NCI-H2029 (cell line): ENCODE measurements at places on chromosomes 6 and 20.
A peak's percentile ranks its signal among the peaks of the same experiment; 100 is the strongest.

DNA sequence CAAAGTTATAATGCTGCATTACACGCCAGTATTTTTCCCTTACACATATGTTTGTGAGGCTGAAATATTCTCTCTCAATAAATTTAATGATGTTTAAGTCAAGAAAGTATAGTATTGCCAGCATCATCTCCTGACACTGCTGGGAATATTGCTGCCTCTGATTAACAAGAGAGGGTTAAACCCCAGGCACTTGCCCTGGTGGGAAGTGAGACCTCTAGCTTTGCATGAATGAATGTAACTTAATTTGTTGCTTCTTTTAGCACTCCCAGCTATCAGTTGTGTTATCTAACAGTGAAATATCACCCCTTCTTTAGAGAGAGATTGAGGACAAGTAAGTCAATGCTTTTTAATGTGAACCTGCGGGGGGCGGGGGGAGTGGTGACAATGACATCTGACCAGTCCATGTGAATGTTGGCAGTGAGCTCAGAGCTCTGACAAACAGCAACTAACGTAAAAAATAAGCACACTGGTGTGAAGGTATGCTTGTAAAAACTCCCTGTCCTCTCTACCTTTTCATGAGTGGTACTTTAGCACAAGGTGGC is 9.8 kb downstream of the FOXA2 start:
- DNase-seq, result no peak

GRCh38 chr6:169845426-169846285 is 94.2 kb downstream of the ERMARD start:
- no peak for DNase-seq

DNA sequence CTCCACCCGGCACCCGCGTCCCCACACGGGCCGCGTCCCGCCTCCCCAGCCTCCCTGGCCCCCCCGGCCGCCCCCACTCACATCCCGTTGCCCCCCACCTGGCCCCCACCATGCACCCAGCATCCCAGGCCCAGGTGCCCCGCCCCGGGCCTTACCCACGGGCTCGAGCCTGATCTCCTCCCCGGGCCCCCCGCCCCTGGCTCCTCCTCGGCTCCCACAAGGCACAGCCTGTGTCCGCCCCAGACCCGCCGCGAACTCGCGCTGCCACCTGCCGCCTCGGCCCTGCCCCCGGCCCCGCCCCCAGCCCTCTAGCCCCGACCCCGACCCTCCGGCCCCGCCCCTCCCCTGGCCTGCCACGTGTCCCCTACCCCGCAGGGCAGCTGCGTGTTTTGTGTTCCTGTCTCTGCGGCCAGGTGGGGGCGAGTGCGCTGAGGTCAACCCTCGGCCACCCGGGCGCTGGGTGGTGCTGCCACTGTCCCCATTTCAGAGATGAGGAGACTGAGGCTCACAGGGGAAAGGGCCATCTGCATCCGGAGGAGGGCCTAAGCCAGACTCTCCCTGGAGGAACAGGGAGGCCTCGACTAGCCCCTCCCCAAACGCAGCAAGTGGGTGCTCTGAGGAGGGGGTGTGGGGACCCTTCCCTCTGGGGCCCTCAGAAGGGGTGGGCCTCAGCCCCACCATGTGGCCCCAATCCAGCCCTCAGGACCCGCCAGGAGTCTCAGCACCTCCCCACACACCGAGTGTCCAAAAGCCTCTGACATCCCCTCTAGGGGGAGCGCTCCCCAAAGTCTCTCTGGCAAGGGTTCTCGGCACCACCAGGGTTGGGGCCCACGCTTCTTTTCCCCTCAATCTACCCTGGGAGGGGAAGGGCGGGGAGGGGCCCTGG is 99.8 kb downstream of the TAF4 start:
- no peak for DNase-seq

GRCh38 chr6:28565823-28566526 is 40.3 kb downstream of the GPX5 start:
- no peak for DNase-seq

DNA sequence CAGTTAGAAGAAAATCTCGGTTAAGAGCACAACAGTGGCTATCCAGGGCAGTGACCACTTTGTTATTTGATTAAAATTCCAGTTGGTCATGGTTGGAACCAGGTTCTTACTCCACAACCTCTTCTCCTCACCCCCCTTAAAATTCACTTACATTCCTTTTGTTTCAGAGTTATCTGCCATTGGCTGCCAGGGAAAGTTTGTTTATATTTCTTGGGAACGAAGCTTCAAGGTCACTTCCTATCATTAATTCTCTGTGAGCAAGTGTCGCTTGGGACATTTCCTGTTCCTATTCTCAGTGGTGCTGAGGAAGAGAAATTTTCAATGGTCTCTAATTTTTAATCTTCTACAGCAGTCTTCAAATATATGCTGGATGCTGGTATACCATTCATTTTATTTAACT is 121.1 kb upstream of the COL21A1 start:
- no peak for DNase-seq

DNA sequence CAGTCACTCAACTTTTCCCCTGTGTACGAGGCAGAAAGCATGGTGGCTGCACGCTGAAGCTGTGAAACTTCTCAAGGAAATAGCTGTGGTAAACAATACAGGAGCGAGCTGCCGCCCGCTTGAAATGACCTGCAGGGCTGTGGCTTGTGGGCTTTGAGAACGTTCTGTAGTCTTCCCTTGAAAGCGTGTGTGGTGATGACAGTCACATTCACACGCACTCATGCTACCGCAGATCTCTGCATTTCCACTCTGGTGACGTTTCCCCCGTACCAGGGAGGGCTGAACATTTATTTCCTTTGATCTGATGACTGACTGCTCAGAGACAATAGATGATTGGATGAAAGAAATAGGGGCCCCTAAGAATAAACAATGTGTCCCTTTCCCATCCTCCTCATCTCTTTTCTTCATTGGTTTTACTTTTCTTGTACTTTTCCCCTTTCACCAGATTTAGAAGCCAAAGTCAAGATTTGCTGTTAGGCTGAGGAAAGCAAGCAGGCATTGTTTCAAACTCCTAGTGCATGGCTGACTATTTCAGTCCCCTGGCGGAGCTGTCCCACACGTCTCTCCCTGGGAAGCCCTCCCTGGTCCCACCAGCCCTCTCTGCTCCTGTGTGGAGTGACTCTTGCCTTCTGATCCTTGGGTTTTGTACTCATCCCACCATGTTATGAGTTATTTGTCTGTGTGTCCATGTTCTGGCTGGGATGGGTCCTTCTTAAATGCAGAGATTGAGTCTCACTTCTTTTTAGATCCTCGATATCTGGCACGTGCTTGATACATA is 3.9 kb downstream of the SYTL3 start:
- no peak for DNase-seq

- no peak for DNase-seq
Measured at GRCh38 chr20:60204601-60205000, 246.4 kb downstream of the CDH26 start.

- no peak for DNase-seq
Measured at GRCh38 chr6:140784573-140784972, 1348.2 kb upstream of the GJE1 start.

DNA sequence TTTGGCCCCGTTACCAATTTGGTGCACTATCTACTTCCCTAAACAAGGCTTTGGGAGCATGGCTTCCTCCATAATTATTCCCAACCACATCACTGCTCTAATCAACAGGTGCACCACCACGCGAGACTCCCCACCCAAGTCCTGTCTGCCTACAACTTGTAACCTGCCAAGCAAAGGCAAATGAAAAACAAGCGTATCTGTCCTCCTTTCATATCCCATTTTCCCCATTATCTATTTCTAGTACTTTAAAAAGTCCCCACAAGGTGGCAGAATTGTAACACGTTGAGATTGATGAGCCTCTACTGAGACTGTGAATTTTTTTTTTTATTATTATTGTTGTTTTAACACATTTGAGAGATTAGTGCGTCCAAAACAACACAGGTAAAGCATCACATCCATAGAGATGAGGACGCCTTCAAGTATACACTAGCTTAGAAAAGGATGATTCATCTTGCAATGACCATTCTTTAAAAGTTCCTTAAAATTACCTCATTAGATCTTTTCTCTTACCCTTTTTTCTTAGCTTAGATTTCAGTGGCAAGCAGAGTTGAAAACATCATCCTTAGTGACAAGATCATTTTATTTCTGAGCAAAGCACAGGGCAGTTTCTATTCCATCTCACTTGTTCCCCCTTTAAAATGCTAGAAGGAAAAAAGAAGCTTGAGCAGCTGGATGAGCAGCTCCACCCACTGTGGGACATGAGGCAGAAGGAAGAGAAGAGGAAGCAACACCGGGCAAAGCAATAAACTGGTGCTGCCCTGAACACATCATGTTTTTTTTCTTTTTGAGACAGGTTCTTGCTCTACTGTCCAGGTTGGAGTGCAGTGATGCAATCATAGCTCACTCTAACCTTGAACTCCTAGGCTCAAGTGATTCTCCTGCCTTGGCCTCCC is 210.8 kb downstream of the ARHGAP18 start:
- no peak for DNase-seq

DNA sequence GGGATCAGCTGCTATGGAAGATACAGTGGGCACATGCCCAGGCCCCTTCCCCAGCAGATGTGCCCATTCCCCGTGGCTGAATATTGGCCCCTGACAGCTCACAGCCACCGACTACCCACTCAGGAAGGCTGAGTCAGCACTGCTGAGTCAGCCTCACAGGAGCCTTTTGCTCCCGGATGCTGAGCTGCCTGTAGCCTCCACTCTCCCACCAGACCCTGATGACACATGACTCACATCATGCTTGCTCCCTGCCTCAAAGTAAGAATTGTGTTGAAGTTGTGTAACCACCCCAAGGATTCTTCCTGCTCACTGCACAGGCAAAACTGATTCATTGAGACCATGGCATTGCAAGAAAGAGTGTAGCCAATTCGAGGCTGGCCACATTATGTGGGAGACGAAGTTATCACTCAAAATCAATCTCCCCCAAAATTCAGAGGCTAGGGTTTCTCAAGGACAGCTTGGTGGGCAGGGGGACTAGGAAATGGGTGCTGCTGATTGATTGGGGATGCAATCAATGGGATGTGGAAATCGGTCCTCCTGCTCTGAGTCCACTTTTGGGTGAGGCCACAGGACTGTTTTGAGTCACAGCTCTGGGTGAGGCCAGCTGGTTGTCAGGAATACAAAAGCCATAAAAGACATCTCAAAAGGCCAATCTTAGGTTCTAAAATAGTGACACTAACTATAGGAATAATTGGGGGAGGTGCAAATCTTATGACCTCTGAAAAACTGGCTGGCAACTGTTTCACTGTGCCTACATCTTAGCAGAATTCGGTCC is 556.6 kb upstream of the CDH4 start:
- DNase-seq, result no peak

DNA sequence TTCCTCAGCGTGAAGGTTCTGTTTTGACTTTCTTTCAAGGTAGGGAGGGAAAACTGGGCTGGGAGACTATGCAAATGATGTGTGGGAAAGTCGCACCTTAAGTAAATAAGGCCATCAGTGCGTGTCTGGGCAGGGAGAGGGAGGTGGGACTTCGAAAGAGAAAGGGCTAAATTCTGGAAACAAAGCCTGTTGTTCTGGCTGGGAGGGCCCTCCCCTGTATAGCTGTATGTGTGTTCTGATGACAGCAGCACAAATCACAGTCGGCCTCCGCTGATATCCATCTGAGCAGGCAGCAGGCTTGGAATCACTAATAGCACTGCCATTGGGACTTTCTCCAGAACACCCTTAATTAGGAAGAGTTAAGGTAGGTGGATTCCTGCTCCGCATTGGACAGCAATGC is 19.2 kb downstream of the JAG1 start:
- no peak for DNase-seq

- peak; percentile 59 for DNase-seq
Measured at GRCh38 chr6:150876598-150876997, 11.1 kb downstream of the MTHFD1L start.

DNA sequence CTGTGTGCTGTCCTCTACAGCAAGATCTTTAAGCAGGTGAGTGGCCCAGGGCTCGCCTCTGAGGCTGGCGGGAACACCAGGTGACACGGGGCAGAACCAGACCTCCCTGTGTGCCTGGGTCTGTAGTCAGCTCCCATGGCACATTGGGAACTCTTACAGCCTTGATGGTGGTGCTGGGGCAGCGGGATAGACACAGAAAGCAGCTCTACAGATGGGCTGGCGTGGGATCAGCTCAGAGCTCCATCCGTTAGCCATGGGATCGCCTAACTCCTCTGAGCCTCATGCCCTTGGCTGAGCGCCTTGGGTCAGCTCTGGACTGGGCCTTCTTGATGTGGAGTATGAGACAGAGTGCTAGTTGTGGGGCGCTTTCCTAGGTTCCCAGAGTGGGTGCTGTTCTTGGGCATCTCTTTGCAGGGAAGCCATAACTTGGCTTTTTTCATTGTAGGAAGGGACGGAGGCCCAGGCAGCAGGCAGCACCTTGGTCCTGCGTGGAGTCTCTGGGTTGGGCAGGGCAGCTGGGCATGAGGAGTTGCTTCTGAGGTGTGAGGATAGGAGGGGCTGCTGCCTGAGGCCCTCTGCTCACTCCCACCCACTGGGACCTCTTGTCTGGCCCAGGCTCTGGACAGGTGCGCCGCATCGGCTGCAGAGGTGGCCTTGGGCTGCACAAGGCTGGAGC is 51.3 kb downstream of the EFCAB8 start:
- no peak for DNase-seq

DNA sequence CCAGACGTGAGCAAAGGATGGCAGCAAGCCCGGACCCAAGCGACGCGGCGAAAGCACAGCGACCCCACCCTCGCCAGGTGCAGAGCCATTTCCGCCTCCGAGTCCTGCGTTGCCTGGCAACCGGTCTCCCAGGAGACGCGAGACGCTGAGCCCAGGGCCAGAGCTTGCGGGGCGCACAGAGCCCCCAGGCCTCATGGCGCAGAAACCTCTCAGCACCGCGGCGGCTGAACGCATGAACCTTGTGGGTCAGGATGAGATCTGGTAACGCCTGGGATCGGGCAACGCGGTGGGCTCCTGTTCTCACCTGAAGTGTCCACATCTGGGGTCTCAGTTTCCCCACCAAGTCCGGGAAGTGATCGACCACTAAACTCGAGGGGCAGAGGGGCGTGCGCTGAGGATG is 77.7 kb downstream of the ANKRD60 start:
- peak; percentile 88 for DNase-seq

DNA sequence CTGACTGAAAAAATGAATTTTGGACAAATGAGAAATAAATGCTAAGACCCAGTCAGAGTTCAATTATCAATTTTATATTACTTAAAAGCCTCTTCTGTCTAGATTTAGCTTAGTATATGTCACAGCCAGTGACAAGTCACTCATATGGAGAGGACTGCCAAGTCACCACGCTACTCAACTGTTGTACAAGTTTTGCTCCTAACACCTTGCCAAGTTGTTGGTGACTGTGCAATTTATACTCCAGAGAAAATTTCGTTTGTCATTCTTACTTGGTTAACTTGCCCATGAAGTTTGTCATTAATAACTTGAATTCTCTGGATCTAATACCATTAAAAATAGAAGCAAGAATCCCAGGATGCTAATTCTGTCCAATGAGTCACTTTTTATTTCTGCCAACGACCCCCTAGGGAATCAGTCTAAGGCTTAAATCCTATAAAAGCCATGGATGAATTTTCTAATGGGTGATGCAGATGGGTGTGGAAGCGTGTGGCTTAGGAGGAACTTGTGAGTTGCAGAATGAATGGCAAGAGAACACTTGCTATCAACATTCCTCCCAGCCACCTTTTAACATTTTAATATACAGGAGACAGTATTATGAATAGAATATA is 30.4 kb upstream of the FBXO30 start:
- no peak for DNase-seq
